ENCODE measurements at places on chromosomes 6 and 20.

DNA sequence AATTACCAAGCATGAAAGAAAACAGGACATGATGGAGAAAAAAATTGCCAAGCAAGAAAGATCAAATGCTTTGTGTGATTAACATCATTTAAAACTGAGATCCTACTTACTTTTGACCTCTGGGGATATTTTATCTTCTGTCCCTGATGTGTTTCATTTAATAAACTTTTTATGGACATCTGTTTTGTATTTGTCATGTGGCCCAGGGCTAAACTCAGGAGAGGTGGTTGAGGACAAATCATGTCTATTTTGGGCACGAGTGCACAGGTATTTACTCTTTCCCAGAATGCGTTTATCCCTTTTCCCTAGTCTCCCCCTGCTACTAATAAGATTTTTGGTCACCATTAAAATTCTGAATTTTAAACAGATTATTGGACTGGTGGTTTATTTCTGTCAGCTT is 128.2 kb downstream of the NCOA3 start:
- peaks cover 34% of the 10 kb centered on the region for H3K36me3 ChIP-seq
- no peak overlapping the region for H3K4me3 ChIP-seq
- H3K27me3 ChIP-seq: peaks cover 1% of the 10 kb centered on the region
- DNase-seq: no peak
- H3K27ac ChIP-seq: no peak overlapping the region

GRCh38 chr20:32541323-32542258 is 43.5 kb downstream of the NOL4L start:
- H3K4me3 ChIP-seq: no peak overlapping the region
- H3K36me3 ChIP-seq: no peaks in the 10 kb centered on the region
- peaks cover 11% of the 10 kb centered on the region for H3K27me3 ChIP-seq
- H3K27ac ChIP-seq: no peak overlapping the region
- peaks cover 19% of the 10 kb centered on the region for H3K4me1 ChIP-seq

- H3K27me3 ChIP-seq: no peaks in the 10 kb centered on the region
- H3K27ac ChIP-seq: no peak overlapping the region
- no peak overlapping the region for H3K4me3 ChIP-seq
- H3K36me3 ChIP-seq: peaks cover 13% of the 10 kb centered on the region
- no peak for DNase-seq
- H3K4me1 ChIP-seq: no peaks in the 10 kb centered on the region
Measured at GRCh38 chr6:3388786-3389185, 68.1 kb downstream of the SLC22A23 start.

DNA sequence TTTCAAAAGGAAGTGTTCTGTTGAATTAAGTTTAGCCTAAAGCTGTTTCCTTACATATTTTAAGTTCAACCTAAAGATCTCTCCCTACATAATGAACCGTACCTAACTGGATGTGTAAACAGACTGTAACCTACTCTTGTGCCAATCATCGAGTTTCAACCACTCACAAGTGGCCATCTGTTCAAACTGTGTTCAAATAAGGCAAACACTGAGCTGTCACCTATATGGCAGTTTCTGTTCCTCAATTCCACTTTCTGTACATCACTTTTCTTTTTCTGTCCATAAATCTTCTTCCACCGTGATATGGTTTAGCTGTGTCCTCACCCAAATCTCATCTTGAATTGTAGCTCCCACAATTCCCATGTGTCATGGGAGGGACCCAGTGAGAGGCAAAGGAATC is 428.6 kb downstream of the HACE1 start:
- peaks cover 4% of the 10 kb centered on the region for H3K27me3 ChIP-seq
- H3K4me1 ChIP-seq: peaks cover 4% of the 10 kb centered on the region
- no peaks in the 10 kb centered on the region for H3K36me3 ChIP-seq
- H3K4me3 ChIP-seq: no peak overlapping the region
- no peak overlapping the region for H3K27ac ChIP-seq

DNA sequence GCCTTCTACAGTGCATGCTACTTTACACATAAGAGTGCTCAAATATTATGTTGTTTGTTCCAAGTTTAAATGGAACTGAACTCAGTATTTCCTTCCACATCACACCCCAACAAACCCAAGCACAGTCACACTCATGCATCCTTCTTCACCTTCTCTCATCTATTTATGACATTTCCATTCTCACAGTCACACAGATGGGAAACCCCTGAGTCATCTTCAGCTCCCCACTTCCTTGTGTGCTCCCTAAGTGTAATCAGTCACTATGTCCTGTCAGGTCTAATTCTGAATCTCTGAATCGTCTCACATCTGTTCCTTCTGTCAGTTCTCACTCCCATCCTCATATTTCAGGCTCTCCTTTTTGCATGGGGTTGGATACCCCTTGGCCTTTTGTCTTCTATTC is 96.0 kb downstream of the RIMS1 start:
- H3K27ac ChIP-seq: no peak overlapping the region
- DNase-seq: no peak
- no peaks in the 10 kb centered on the region for H3K4me1 ChIP-seq
- H3K27me3 ChIP-seq: no peaks in the 10 kb centered on the region

All from endothelial cell (in vitro differentiated cells).